Activated T-cell treated with anti-CD3 and anti-CD28 coated beads for 24 hours (primary cell): ENCODE measurements at places on chromosomes 1 and 21.

DNA sequence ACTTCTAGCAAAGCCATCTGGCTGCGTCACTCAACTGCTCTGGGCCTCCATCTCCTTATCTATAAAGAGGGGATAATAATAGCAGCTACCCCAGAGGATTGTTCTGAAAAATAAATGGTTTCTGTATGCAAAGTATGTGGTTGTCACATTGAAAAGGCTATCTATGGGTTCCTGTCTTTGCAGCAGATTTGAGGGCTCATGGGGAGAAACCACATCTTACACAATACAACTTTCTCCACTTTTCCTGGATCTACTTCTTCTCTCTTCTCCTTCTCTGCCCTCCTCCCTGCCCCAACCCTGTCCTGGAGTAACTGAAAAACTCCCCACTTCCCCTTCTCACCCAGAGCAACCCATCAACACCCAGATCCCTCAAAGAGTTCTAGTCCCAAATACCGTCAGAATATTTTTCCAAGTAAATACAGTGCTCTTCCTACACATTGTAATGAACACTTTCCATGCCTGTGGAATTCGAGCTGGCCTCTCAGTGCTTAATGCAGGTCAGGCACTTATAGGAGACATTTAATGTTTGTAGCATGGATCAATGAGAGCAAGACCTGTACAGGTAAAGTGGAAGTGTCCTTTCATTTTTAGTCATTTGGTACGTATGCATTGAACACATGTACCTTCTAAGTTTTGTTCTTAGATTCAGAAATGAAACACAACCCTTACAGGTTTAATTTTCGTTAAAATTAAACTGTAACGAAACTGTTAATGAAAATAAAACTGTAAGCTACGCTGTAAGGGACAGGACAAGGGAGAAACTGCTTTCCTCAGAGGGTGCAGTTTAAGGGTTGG lies 131.9 kb downstream of the AK5 start:
- DNase-seq, result no peak

DNA sequence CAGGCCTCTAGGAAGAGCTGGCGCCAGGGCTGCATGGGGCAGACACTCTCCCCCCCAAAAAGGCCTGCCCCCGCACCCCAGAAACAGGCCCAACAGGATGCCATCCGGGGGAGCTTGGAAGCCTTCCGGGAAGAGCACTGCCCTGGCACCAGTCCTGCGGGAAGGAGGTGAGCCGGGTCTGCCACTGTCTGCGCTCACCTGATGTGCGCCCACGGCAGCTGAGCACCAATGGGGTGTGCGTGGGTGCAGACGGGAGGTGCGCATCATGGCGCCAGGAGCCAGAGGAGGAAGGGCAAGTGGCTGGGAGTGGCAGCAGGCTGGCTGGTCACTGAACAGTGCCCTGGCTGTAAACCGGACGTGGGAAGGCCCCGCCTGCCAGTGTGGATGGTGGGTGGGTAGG lies 73.6 kb downstream of the CASZ1 start:
- DNase-seq, result no peak

DNA sequence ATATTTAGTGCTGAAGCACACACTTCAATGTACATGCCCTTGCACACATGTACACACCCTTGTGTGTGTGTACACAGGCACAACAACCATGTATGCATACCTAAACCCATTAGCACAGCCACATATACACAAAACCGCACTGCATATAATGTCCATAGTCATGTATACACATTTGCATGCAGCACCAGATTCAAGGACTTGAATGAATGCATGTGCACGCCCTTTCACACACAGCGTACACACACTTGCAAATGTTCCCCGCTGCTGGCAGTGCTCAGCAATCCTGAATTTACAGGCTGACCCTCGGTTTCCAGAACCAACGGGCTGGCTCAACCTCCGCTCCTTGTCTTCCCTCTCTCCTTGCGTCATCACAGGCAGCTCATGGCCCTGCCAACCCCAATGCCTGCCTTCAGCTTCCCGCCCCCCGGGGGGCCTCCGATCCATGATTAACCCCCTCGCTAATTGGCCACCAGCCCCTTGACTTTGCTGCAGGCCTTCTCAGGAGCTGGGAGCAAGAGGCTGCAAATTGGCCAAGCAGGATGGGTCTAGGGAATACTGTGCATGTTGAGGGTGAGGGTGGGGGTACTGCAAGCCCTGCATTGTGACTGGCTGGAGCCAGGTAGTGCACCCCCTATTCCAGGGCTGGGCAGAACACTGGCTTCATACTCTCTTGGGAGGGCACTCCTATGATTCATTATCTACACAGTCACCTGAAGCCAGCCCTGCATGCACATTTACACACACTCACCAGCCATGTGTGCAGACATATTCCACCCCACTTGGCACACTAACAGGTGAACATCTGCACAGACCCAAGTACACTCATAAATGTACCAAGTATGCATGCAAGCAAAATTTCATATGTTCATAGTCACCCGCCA lies 7.9 kb downstream of the GPR3 start:
- no peak for DNase-seq

DNA sequence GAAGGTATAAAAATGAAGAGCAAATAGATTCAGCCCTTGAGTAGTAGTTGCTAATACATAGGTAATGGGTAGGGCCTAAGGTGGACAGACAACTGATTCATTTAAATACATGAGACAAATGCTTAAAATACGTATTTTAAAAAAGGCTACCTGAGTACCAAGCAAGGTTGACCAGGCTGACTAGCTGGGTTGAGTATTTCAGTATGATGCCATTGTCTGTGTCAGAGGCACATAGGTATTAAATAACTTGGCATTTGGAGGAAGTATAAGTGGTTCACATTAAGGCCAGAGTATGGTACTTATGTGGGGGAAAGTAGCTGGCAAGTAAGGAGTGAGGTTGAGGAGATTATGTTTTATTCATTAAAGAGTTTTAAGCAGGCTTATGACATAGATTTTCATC lies 19.4 kb downstream of the NEK7 start:
- DNase-seq, result no peak

DNA sequence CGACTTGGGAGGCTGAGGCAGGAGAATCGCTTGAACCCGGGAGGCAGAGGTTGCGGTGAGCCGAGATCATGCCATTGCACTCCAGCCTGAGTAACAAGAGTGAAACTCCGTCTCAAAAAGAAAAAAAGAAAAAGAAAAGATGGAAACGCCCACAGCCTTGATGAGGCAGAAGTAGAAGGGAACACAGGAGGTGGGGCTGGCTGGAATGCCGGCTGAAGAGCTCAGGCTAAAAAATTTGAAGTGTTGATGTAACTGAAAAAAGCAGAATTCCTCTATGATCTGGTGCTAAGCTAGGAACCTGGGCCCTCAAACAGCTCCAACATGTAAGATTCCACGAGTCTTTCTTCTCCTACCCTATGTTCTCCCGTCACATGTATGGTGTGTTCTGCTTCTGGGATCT lies 53.6 kb downstream of the SLC66A1 start:
- no peak for DNase-seq
